Dermis blood vessel endothelial cell (primary cell): ENCODE measurements at places on chromosomes 1 and 21.

DNA sequence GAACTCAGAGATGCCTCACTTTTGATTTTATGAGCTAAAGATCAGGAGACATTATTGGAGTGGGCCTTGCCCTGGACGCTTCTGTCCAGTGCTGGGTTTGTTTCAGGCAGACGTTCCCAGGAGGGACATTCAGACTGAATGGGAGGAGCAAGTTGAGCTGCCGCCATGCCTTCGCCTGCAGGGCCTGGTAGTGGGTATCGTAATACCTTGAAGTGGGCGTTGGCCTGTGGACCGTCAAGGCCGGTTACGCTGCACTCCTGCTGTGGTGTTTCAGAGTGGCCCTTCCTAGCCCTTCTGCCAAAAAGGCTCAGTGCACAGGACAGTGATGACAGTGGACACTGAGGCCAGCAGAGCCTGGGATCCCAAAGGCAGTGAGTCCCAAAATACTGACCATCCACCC is 1.6 kb downstream of the FAM3B start:
- DNase-seq = no peak

- no peak for DNase-seq
Measured at GRCh38 chr1:64549464-64550239, 79.7 kb downstream of the CACHD1 start.

DNA sequence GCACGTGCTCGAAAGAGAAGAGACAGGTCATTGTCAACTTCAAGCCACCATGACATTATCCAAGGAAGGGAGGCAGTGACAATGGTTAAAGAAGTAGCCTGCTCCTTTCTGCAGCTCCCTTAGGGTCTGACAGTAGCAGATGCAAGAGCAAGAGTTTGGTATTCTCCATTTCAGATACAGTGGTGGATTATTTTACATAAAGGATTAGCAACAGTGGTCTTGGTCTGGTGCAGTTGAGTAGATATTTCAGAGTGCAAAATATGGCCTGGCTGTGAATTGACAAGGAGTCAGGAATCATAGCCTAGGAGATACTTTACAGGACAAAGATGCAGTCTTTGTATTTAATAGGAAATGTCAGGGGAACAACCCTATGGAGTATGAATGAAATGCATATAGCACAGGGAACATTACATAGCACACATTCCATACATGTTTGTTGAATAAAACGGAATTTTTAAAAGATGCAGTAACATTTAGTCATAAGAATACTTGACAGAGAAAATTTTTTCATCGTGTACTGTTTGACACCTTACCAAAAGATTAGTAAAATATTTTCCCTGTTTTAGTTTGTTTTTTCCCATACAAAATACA is 41.8 kb downstream of the CHRM3 start:
- no peak for DNase-seq

DNA sequence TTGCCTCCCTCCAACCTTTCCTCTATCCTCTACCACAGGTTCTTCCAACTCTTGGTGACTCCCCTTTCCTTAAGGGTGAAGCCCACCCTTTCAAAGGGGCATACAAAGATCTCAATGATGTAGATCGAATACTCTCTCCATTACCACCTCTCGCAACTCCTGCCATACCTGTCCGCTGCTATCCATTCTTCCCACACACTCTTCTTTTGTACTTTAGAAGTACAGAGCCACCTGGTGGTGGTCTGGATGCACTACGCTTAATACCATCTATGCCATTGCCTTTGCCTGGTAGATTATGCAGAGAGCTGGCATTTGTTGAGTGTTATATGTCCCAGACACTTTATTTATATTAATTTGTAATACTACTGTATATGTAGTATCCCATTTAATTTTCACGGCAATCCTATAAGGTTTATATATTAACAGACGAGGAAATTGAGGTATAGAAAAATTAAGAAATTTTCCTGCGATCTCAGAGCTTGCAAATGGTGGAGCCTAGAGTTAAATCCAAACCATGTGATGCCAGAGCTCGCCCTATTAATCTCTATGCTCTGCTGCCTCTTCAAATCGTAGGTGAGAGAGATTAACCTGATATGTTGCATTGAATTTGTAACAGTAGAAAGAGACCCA is 22.9 kb downstream of the TSHB start:
- DNase-seq = peak; percentile 71

DNA sequence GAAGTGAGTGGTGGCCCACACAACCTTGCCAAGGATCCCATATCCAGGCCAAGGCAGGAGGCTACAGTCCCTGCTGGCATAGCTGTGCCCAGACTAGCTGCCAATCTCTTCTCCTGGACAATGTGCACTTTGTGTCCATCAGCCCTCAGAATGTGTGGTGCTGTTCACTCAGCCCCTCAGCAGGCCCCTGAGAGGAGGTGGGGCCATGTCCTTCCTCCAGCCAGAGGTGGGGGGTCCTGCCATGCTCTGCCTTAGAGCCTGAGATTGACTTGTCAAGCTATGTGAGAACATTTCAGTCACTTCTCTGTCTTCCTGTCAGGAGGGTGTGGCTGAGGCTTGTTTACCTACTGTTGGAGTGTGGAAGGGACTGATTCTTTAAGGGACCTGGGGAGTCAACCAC is 1.4 kb downstream of the NCF2 start:
- no peak for DNase-seq

GRCh38 chr21:39553331-39553730 is 59.4 kb upstream of the B3GALT5 start:
- no peak for DNase-seq

DNA sequence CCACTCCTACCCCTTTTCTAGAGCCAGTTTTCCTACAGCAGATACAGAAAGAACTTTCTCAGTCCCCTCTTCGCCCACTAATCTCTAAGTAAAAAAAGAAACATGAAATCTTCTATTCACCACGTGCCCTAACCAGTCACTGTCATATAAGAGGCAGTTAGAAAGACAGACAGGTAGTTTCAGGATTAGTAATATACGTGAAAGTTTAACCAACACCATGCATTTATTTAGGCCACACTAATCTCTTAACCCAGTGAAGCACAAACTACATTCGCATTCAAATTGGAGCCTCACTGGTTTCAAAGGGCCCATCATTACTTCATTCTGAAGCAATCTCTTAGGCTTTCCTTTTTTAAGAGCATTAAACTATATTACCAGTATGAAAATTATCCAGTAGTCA is 10.1 kb downstream of the GPATCH2 start:
- DNase-seq = no peak

DNA sequence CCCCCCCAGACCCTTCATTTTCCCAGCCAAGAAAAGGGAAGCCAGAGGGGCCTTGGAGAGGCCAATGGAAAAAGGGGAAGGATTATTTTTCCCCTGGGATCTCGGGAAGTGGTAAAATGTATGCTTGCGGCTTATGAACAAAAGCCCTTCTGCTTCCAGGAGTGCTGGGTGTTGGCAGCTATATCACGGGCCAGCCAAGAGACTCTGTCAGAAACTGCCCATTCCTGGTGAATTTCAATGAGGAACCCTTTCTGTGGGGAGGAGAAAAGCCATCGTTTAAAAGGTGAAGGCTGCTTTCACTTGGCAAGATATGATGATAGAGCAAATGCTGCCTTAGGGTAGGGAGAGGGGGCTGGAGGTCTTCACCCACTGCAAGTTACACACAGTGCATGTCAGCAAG is 69.7 kb upstream of the ZC3H12A start:
- no peak for DNase-seq

GRCh38 chr1:86778569-86779239 is 74.3 kb downstream of the SH3GLB1 start:
- DNase-seq = peak; percentile 20

GRCh38 chr1:114322734-114323133 is 169.1 kb upstream of the SYT6 start:
- no peak for DNase-seq

DNA sequence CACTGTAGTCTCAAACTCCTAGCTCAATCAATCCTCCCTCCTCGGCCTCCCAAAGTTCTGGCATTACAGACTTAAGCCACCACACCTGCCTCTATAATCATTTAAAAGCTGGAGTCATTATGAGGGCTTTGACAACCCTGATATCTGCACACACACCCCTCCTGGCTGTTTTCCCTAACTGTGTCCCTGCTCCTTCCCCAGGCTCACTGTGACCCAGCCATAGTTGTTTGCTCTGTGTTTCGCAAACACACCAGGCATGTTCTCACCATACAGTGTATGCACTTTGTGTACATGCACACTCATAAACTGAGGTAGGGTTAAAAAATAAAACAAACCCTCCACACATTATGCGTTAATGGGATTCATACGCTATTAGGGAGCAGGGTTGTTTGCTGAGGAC is 21.8 kb upstream of the IL20 start:
- no peak for DNase-seq

GRCh38 chr1:180299479-180300221 is 69.6 kb downstream of the LHX4 start:
- no peak for DNase-seq

GRCh38 chr1:53001128-53001527 is 60.9 kb upstream of the PODN start:
- no peak for DNase-seq

DNA sequence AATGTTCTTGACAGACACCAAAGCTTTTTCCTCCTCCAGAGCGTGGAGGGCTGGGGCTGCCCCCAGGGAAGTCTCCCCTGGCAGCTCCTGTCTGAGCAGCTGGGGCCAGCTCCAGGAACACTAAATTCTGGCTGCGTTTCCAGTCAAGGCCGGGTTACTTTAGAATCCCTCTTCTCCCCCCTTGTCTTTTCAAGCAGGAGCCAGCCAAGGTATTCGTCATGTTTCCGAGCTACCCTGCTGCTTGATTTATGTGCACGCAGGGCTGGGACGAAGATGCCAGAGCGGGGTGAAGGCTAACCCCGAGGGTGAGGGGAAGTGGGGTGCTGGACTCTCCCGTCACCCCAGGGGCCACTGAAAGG is 68.1 kb upstream of the ANGPTL1 start:
- no peak for DNase-seq

- no peak for DNase-seq
Measured at GRCh38 chr1:25554430-25554780, 11.0 kb downstream of the LDLRAP1 start.

GRCh38 chr1:221022331-221022730 is 143.1 kb downstream of the HLX start:
- no peak for DNase-seq

DNA sequence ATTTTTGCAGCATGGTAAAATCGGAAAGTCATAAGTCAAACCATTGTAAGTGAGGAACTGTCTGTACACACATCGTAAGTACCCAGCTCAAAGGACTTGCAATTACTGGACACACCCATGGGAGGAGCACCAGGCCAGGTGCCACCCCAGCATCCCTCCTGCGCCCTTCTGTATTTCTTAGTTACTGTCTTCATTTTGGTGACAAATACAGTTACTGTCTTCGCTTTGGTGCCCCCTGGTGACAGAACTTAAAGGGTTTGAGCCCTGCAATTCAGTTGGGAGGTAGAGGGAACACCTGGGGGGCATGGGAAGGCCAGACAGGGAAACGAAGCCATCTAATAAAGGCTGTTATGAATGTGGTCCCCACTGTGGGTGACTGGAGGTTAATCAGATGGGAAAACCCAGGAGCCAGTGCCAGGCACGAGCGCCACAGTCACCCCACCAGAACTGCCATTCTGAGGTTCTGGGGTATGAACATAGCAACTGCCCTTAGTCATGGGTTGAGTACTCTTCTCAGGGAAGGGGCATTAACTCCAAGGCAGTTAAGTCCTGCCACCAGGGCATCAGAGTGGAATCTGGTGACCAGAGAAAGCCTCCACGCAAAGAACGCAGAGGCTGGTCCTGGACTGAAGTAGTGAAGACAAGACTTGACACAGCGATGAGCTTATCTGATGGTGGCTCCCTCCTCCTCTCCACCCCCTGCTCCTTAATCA is 612.9 kb downstream of the PTPRU start:
- DNase-seq = peak; percentile 63

DNA sequence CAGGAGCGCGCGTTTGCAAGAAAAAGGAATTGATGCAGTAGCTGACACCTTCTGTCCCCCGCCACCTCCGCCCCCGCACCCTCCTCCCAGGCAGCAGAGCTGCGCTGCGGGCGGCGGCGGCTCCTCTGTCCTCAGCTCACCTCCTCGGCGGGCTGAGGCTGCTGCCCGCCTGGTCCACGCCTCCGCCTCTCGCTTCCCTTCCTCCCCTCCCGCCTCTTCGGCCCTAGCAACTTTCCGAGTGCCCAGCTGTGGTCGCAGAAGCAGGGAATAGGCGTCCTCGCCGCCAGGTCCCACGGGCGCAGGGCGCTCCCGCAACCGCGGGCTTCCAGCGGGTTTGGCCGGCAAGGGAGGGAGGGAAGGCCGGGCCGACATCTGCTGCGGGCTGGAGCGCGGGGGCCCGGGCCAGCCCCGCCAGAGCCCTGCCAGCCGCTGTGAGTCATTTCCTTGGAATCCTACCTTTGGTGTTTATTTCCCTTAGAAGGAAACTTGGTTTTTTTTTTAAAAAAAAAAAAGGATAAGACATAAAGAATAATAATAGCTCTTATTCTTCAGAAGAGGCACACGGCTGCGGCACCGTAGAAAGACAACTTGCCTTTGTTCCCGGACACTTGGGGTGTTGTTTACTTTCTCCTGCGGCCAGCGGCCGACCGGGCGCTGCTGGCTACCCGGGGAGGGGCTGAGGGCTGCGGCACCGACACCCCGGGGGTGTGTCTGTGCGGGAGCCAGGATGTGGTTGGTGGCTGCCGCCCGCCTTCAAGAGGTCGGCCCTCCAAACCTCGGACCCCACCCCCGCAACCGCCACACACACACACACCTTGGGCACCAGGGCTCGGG is 1.1 kb downstream of the SERTAD4 start:
- DNase-seq = peak; percentile 79

DNA sequence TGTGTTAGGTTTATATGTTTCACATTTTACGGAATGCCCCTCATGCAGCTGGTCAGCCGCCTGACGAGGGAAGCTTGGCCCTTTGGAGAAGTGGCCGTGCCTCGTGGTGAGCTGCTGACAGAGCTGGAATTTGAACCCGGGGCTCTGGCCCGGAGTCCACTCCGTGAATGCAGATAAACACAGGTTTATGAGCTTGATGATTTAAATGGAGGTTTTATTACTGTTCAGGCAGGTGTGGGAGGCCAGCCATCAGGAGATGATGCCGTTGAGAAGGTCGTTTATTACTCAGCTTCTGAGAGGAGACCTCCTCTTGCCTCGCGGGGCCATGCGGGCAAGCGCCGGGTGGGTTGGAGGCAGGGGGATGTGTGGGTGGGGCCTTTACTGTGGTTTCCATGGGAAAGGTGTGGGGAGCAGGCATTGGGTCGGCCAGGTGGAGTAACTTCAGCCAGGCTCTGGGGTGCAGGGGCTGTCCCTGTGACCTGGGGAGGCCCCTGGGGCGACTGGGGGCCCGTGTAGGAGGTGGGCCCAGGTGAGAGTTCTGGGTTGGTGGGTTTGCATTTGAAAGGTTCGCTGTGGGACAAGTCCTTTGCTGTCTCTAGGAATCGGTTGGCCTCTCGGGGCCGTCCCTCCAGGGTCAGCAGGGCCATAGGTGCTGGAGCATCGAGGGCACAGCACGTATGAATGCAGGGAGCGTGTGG is 22.0 kb downstream of the PRKCZ start:
- no peak for DNase-seq

GRCh38 chr1:117034791-117035290 is 25.3 kb upstream of the TTF2 start:
- no peak for DNase-seq

- no peak for DNase-seq
Measured at GRCh38 chr1:65343286-65343685, 33.9 kb downstream of the DNAJC6 start.
